Activated gamma-delta T cell treated with anti-CD3 and anti-CD28 coated beads, Interleukin-2, amount 50 U/mL, for 16 hours (primary cell): ENCODE measurements at places on chromosomes 1 and 21.

- no peak for DNase-seq
These were observed 66.1 kb downstream of the PLXNA2 start for GRCh38 chr1:208178091-208178529.

- DNase-seq = no peak
These were observed 458.0 kb upstream of the VAMP3 start for GRCh38 chr1:7313081-7313546.

- DNase-seq = no peak
These were observed 6.1 kb upstream of the RBP7 start for GRCh38 chr1:9990944-9991343.

GRCh38 chr1:152646656-152647055 lies 16.5 kb upstream of the LCE2D start:
- no peak for DNase-seq

DNA sequence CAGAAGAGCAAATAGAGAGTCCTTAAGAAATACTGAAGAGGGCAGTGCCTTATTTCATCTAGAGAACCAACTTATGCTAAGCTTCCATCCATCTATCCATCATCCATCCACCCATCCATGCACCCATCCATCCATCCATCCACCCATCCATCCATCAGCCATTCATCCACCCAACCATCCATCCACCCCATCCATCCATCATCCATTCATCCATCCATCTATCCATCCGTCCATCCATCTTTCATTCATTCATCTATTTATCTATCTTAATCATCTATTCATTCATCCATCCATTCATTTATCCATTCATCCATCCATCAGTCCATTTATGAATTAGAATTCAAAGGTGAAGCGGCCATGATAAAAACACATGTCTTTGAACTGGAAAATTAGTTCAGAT lies 171.5 kb upstream of the FMN2 start:
- DNase-seq = no peak

DNA sequence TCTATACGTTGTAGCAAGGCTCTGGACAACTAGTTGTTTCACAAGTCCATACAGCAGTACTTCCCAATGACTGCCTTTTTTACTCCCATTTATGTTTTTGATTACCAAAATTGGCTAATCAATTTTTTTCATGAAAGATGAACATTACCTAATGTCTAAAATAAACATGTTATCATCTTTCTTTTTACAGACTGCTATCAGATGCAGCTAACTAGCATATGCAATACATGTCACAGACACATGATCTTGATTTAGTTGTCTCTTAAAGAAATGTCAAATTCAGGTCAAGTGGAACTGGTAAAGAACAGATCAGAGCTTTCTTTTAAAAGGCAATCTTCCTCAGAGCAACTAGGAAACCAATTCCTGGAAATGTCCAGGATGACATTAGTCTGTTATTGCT lies 630 bp upstream of the DBT start:
- DNase-seq = no peak

GRCh38 chr1:12136916-12137610 lies 29.7 kb upstream of the TNFRSF1B start:
- no peak for DNase-seq

DNA sequence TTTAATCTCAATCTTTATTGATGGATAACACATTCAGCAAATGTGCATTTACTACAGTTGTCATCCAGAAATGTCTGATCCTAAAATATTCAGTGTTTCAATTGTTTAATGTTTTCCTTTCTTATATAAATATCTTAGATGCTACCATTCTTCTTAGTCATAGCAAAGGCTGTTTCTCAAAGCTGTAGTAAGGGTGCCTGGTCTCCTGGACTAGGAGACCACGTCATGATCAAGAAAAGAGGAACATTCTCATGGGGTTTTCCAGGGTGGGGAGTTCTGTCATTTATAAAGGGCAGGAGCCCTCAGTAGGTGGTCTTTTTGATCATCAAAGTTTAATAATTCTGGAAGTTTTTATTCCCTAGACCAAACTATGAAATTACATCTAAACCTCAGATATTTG lies 292.8 kb downstream of the HMCN1 start:
- no peak for DNase-seq

DNA sequence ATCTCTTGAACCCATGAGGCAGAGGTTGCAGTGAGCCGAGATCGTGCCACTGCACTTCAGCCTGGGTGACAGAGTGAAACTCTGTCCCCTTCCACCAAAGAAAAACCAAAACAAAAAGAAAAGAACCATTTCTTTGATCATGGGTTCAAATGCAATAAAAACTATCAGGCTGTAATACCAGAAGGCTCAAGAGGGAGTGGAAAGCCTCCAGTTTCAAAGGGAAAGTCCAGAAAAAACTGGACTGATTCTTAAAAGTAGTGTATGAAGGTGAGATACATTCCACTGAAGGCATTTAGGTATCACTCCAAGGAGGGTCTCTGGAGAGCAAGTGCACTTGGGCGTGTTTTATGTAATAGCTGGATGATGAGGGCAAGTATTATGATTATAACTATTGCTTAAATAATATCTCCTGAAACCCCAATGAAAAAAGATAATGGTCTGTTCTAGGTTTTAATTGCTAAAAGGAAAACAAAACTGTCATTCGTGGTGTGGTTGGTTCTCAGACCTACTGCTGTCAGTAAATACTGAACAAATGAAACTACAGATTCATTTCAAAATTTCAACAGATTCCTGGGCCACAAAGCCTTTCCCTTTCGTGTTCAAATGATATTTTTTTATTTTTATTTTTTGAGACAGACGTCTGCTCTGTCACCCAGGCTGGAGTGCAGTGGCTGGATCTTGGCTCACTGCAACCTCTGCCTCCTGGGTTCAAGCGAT lies 6.0 kb upstream of the CAMTA1 start:
- DNase-seq = no peak

DNA sequence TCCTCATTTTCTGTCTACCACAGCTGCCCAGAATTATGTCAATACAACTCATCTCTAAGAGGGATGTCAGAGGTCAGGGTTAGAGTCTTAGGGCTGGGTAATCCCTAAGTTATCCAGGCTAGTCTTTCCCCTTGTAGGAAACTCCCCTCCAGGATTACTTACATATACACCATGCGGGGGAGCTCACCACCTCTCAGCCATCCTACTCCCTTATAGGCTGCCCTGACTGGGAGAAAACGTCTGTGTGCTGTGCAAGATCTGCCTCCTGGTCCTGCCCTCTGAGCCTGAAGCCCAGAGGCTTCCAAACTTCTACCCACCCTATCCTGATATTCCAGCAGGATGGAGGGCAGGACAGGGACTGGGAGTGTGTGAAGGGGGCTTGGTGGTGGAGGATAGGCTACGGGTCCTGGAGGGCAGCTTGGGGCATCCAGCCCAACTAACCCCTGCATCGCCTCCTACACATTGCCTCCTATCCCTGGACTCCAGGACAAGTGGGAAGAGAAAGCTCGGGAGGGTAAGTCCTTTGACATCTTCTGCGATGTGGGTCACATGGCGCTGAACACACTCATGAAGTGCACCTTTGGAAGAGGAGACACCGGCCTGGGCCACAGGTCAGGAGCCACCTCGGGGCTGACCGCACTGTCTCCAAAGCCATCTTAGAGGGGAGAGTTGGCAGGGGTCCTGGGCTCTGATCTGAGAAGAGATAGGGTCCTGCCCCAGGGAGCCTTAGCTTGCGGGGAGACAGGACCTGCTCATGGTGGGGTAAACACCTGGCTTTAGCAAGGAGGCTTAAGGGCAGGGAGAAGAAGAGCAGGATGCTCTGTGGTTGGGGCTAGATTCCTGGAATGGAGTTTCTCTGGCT lies 14.4 kb downstream of the CYP4B1 start:
- no peak for DNase-seq

DNA sequence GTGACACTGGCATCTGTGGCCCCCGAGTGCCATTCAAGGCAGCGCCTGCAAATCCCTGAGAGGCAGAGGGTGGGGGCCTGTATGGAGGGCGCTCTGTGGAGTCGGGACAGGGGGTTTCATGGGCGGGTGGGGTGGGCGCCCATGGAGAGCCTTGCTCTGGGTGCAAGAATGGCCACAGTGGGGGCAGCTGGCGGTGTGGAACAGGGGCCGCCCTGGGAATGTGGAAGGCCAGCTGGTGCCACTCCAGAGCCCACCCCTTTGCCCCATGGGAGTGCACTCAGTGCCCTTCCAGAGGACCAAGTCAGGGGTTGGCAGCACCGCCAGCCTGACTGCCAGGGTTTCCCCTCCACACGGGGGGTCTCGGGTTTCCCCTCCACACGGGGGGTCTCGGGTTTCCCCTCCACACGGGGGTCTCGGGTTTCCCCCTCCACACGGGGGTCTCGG lies 55.0 kb upstream of the TRAPPC10 start:
- no peak for DNase-seq

DNA sequence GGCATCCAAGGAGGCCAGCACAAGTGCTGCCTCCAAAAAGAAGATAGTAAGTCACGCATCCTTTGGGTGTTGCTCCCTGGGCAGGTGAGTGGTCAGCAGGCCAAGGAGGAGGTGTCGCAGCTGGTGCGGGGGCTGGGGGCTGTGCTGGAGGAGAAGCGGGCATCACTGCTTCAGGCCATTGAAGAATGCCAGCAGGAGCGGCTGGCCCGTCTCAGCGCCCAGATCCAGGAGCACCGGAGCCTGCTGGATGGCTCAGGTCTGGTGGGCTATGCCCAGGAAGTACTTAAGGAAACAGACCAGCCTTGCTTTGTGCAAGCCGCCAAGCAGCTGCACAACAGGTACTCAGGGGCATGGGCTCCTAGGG lies 4.3 kb downstream of the TRIM46 start:
- no peak for DNase-seq

- DNase-seq = no peak
These were observed 56.6 kb downstream of the ADSS2 start for GRCh38 chr1:244394826-244395765.

- DNase-seq = no peak
These were observed 26.3 kb downstream of the PER3 start for GRCh38 chr1:7810395-7810794.

GRCh38 chr21:35340273-35340672 lies 291.2 kb upstream of the RUNX1 start:
- DNase-seq = no peak
